ENCODE measurements at places on chromosomes 7 and 10. TPM values are rescaled to one million over a fixed set of nuclear protein-coding genes. Genes with fewer than 3 reads are reported as not detected.

DNA sequence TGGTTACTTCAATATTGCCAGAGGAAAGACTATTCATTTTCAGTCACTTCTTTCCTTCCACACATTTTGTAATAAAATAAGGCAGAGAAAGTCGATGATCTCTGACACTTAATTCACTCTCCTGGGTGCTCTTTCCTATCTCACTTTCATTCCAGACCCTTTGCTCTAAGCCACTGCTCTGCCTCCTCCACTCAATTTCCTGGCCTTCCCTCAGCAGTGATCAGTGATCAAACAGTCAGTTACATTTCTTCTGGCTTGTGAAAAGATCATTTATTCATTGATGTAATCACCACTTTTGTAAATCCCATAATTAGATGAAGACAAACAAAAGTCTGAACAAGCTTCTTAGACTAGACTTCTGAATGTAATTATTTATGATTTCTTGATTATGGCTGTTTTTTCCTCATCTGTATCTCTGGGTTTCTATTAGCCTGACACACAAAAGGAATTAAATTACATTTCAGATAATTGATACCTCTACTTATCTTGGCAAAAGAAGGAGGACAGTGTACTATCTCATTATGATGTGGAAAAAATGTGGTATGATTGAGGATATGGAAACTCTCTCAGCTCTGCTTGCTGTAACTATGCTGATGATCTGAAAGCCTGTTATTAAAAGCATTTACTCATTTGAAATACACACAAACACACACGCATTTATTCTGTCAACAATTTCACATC, 1102.3 kb downstream of the GRM8 start:
- DNase-seq: no peak

- no peak for DNase-seq
Measured at GRCh38 chr10:111085690-111086353, 9.0 kb downstream of the ADRA2A start.

GRCh38 chr10:118241229-118242137, 100.6 kb downstream of the FAM204A start:
- peak; percentile 75 for DNase-seq

DNA sequence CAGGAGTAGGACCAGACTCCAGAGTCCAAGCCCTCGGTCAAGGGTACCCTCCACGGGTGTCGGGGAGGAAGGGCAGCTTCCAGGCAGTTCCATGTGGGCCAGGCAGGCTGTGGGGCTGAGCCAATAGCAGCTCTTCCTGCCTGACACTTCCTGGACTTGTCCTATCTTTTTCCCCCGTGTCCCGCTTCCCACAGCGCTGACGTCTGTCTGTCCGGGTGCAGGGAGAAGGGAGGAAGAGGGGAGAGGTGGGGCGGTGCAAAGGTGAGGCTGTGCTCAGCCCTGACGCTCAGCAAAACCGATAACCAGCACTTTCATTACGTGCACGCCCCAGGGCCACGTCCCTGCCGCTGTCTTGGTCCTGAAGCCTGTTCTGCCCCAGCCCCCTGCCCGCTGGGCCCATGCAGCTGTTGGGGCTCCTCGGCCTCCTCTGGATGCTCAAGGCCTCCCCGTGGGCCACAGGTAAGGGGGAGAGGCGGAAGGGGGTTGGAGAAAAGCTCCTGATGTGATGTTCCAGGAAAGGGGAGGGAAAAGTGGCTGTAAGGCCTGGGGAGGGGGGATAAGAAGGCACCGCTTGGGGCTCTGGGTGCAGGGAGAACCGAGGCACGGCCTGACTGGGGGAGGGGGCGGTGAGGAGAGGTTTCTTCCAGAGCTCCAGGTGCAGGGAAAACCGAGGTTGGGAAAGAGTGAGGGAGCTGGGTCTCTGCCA, at the start of gene MUC3A:
Gene MUC3A, plus strand, starts transcription at position 308 of the 706 bp plus-strand sequence. Its CDS starts 91 bp downstream, at position 399.
- DNase-seq: peak; percentile 5

- DNase-seq: no peak
Measured at GRCh38 chr7:141128931-141129330, 55.1 kb downstream of the TMEM178B start.

DNA sequence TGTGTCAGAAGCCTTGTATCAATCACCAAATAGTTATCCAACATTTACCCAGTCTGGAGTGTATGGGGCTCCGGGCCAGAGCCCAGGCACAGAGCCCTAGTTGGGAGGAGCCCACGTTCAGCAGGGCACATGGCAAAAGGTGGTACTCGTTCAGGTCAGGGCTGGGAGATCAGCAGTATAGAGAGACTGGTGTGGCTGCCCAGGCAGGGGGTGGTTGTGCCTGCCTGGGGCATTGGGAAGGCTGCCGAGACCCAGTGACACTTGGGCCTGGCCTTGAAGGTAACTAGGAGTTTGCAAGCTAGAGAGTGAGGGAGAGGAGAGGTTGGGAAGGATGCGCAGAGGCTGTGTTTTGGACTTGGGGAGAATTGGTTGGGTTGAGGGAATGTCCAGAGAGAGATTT, 48.9 kb upstream of the IGFBP3 start:
- DNase-seq: no peak

- peak; percentile 87 for DNase-seq
Measured at GRCh38 chr7:9149499-9150082, 716.2 kb downstream of the NXPH1 start.

- DNase-seq: no peak
Measured at GRCh38 chr10:1581189-1581588, 156.1 kb downstream of the ADARB2 start.

DNA sequence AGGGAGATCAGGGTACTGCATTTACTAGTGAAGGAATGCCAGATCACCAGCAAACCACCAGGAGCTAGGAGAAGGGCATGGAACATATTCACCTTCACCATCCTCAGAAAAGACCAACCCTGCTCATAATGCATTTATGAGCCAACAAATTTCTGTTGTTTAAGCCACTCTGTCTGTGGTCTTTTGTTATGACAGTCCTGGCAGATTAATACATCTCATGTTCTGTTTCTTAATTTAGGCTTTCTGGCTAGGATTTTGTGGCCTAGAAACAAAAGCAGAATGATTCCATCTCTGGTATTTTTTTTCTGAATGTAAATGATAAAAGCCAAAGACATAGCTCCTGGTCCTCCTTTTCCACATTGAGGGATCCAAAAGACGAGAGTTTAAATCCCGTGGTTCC, 797.9 kb downstream of the TYW1 start:
- no peak for DNase-seq

GRCh38 chr10:128528167-128528566, 401.9 kb upstream of the MKI67 start:
- DNase-seq: no peak

DNA sequence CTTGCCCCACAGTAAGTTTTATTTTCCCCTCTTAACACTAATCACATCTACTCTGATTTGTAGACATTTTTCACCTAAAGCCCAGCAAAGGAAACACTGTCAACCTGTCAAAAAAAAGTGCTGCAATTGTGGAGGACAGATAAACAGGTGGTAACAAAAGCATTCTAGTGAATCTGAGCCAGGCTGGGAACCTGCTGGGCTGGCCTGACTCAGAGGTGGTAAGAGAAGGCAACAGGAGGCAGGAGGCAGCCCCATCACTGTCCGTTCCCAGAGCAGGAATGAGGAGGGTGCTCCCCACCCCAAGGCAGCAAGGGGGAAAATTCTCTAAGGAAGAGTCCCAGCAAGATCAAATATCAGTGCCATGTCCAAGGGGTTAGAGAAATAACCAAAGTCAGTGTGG, 19.5 kb upstream of the HERPUD2 start:
- DNase-seq: no peak

GRCh38 chr10:97234400-97234799, 48.6 kb upstream of the SLIT1 start:
- peak; percentile 36 for DNase-seq

DNA sequence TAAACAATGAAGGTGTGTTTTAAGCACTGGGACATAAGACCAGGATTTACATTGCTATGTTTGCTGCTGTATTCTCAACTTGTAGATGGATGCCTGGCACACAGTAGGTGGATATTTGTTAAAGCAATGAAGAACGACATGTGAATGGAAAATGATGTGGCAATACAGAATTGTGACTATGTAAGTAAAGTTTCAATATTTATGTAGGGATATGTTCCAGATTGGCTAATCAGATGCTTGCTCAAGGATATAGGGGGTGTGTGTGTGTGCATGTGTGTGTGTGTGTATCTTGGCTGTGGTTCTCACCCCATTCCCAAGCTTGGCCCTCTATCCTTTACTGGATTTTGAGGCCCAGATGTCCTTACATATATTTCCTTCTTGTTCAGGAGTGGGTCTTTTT, 42.7 kb upstream of the LAMB1 start:
- DNase-seq: no peak

DNA sequence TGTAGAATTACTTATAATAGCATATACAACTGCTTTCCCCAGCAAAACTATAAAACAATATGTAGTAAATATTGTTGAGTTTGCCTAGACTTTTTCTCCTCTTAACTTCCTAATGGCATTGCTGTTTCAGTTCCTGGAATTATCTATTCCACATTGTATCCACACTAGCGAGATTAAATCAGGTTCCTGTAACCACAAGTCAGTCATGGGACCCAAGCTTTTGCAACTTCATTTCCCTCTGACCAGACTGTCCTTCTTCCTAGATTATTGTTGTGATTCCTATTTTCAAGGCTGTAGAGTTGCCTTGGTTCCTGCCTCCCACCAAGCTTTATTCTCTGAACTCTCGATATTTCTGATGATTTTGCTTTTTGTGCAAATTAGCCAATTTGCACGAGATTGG, 173.3 kb upstream of the ZNF804B start:
- DNase-seq: no peak

GRCh38 chr10:126233182-126234148, 154.8 kb downstream of the ADAM12 start:
- no peak for DNase-seq

DNA sequence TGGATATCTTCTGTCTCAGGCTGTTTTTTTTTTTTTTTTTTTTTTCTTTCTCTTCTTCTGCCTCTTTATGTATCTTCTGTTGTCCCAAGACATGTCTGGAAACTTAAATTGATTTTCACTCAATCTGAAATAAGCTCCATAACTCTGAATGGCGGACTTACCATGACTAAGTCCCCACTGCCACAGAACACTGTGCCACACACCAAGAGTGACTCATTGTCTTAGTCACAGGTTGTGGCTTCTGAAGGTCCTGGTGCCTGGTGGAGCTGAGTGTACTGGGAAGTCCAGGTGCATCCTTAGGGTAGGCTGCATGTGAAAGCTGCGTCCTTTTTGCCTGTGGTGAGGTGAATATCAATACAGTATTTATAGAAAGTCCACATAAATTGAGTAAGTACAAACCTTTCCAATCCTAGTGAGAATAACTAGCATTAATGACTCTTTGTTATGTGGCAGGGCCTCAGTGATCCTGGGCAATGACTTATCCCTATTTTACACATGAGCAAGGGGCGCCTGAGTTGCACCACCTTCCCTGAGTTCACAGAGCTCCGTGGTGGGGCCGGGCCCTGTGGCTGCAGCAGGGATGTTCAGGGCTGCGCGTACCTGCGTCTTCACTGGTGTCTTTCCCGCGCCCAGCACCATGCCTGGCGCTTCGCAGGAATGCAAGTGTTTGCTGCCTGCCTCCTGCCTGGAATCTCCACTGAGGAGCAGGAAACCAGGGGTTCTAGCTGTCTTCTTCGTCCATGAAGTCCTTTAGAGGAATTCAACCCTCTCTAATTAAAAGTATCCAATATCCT, 4.3 kb downstream of the PFKP start:
- DNase-seq: peak; percentile 82

DNA sequence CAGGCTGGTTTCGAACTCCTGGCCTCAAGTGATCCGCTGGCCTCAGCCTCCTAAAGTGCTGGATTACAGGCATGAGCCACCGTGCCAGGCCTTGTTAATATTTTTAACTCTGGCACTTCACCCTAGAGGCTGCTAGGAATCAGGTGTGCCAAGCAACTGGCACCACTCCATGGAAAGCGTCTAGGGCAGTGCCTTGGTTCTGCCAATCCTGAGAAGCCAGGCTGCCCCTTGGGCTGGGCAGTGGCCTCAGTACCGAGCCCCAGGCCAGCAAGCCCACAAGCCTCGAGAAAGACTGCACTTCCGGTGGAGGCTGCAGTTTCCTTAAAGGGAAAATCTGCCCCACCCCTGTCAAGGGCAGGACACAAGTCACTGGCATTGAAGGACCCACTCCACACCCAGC, 11.3 kb downstream of the ALKBH4 start:
- DNase-seq: no peak

- peak; percentile 85 for DNase-seq
Measured at GRCh38 chr10:4344492-4344994, 481.5 kb upstream of the AKR1E2 start.

DNA sequence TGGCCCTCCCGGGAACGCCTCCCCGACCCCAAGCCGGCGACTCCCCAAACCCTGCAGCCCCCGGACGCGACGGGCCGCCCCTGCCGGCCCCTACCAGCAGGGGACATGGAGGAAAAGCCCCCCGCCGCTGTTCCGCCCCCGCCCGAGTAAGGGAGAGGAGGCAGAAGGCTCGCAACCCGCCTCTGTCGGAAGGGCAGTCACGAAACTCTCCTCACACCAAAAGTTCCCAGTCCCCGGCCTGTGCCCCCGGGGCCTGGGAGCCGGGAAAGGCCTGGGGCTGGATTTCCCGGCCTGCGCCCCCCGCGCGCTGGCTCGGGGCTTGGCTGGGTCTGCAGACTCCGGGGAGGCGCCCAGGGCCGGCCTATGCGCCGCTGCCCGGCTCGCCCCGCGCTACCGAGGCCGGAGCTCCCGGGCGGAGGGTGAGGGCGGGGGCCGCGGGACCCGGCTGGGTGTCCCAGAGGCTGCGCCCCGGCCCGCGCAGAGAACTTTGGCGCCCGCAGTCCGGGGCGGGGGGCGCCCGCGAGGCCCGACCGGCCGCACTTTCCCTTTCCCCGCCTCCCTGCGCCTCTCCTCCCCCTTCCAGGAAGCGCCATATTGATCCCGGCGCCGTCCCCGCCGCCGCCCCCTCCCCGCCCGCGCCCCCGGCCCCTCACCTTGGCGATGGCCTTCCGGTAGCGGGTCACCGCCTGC, 728 bp downstream of the PARD3 start:
- DNase-seq: no peak

GRCh38 chr10:49369216-49370162, 26.4 kb downstream of the DRGX start:
- no peak for DNase-seq

DNA sequence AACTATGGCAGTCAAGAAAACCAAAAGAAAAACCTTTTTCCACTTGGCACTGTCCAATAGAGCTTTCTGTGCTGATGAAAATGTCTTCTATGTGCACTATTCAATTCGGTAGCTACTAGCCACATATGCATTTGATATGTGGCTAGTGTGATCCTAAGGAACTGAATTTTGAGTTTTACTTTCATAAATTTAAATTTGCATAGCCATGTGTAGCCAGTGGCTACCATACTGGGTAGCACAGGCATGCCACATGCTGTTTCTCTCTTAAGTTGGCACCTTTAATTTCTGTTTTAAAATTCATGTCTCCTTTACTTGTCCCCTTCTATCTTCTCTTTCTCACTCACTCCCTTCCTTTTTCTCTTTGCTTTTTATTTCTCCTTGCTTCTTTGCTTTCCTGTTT, 455.7 kb downstream of the AUTS2 start:
- no peak for DNase-seq

The GPR141 gene
- total RNA-seq: not detected

The NRCAM gene
- total RNA-seq: 2.4 TPM

The VKORC1L1 gene
- total RNA-seq: 13.1 TPM

The SFXN4 gene
- total RNA-seq: 83.4 TPM

The ZNF487 gene
- total RNA-seq: 0.66 TPM

The TEX36 gene
- not detected for total RNA-seq

The ZNF735 gene
- total RNA-seq: not detected

The SNCG gene
- 2.2 TPM for total RNA-seq

The MYH16 gene
- total RNA-seq: not detected

Data from H4 (cell line).